ENCODE measurements at places on chromosomes 3 and 15. TPM values are rescaled to one million over a fixed set of nuclear protein-coding genes. Genes with fewer than 3 reads are reported as not detected.

DNA sequence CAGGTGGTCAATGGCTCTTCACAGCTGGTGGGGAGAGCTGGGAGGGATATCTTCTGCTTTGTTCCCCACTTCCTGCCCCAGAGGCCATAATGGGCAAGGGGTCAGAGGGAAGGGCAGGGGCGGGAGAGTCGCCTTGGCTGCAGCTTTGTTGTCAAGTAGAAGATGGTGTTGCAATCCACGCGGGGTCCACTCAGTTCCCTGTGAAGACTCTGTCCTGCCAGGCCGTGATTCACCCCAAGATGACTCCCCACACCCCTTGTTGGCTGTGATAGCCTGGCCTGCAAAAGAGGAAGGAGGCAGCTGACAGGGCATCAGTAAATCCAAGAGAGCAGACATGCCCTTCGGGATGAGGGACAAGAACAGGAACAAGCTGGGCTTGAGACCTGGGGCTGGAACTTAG is 6.9 kb downstream of the GALNT15 start:
- peak; percentile 28 for DNase-seq

Gene EPHA6
- 33.0 TPM for polyA plus RNA-seq

DNA sequence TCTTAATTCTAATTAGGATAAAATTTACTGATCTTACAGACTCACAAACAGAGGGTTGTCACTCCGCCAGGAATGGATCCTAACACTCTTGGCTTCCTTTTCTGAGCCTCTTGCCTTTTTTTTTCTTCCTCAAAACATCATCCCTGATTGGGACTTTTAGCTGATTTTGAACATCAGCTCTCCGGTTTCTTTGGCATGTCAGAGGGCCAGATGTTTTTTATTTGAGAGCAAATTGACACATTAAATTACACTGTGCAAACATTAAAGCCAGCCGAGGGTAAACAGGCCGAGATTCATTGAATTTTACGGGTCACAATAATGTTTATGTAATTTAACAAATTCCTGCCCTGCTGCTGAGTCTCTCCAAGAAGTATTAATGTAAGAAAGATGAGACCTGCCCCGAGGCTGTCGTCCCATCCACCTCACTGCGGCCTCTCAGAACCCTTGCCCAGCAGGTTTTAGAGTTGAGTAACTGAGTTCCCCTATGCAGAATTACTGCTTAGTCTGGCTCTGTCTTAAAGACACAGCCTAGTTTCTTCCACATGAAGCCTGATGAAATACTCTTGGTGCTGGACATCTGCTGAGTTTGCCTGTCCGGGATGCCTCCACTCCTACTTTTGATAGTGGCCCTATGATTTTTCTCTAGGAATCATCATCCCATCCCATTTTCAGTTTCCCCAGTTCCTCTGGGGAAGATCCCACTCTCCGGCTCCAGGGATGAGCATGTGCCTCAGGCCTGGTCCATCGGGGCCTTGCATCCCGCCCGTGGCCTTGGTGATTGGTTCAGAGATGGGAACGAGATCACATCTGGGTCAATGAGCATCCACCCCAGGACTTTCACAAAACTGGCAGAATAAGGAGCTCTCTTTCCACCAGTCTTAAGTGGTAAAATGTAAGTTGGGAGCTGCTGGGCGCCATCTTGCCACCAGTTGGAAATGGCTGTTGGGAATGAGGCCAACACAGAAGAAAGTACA is 226.6 kb upstream of the TLE3 start:
- DNase-seq: peak; percentile 37

DNA sequence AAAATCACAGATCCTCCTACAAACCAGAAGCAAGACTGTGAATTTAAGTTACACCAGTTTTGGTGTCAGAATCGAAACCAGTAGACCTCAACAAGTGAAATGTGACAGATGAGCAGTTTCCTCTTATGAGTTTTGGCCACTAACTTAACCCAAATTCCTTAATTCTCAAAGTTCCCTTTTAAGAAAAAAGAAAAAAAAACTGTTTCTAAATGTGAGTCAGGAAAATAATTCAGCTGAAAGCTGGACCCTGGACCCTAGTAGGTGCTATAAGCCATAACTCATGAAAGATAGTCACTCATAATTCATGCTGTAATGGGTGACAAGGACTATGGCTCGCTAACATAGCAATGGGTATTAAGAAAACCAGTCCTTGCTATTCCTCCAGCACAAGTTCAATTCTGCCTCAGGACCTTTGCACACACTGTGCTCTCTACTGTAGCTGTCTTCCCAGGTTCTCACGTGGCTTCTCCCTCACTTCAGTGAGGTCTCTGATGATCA is 9.0 kb upstream of the THRB start:
- no peak for DNase-seq
